Upper lobe of right lung (tissue), 1 donor: ENCODE measurements at places on chromosomes 3 and 15.

- no peak for DNase-seq
Measured at GRCh38 chr15:64634576-64635498, 140.6 kb downstream of the RBPMS2 start.

DNA sequence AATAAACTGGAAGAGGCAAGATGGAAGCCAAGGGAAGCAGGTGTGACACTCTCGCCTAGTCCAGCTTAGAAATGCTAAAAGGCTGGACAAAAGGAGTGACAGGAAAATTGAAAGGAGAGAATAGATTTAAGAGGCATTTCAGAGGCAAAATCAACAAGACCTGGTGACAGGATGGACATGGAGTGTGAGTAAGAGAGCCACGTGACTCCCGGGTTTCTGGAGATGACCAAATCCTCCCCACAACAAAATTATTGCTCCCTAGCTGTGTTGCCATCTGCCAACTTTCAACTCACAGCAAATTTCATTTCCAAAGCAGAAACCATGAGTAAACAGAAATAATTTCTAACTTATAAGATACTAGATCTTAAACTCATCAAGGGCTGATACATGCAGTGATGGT lies 52.6 kb downstream of the MTHFS start:
- no peak for DNase-seq

GRCh38 chr3:129890125-129890524 lies 3.4 kb downstream of the TMCC1 start:
- DNase-seq, result no peak

DNA sequence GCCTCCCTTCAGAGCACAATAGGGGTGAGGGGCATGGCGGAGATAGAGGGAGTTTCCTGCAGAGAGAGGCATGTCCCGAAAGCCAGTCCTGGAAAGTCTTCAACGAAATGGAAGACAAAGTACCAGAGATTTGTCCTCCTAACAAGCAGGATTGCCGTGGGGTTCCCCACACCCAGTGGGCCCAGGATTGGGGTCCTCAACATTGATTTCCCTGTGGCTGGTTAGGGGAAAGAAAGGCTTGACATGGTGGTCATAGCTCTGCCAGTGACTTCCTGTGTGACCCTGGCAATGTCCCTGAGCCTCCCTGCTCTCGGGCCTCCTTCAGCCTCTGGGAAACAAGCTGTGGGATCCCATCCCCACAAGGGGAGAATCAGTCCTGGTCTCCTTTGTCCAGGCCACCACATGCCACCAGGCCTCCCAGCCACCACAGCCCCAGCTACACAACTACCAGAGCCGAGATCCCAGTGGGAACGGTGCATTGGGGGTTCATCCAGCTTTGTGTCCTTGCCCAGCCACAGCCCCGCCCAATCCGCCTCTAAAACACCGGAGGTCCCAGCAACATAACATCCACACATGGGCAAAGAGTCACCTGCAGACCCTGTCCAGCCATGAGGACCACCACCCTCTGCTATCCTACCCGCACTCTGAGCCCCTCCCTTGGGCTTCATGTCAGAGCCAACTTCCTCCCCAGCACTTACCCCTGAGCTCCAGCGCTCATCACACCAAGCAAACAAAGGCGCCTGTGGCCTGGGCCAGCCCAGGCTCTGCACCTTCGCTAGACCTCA lies 63.0 kb downstream of the ADAMTS17 start:
- no peak for DNase-seq

GRCh38 chr3:132318451-132318850 lies 1.2 kb downstream of the ACP3 start:
- no peak for DNase-seq

- DNase-seq, result peak; percentile 94
Measured at GRCh38 chr3:25782938-25783660, at the start of gene NGLY1. Gene NGLY1, minus strand, starts transcription at chr3:25783443. Its CDS starts 53 bp downstream, at chr3:25783390.

DNA sequence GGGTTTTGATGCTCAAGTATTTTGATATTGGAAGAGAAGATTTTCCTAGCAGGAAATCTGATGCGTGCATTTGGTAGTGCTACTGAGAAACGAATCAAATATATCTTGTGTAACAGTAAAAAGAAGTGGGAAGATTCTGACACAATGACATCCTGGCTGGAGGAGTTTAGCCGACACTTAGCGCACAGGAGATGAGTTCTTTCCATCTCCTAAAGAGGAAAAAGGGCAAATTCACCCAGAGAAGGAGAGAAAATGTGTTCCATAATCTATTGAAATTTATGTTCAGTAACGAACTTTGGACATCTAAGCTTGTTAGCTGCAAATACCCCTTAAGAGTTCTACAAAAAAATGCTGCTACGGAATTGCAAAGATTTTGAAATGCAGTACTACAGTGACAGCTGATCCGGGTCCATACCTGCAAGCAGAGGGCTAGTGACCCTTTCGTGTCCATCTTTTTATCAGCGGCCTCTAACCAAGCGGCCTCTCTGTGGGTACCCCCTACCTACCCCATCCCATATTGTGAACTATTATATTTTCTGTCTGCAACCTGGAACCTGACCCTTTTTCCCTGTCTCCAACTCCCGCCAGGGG lies 971 bp downstream of the CPOX start:
- DNase-seq, result no peak

GRCh38 chr15:60589728-60590127 lies 110.8 kb upstream of the ICE2 start:
- no peak for DNase-seq

GRCh38 chr15:40353697-40354096 lies 2.9 kb downstream of the PHGR1 start:
- DNase-seq, result no peak

GRCh38 chr3:9630550-9631139 lies 18.7 kb upstream of the MTMR14 start:
- DNase-seq, result no peak

DNA sequence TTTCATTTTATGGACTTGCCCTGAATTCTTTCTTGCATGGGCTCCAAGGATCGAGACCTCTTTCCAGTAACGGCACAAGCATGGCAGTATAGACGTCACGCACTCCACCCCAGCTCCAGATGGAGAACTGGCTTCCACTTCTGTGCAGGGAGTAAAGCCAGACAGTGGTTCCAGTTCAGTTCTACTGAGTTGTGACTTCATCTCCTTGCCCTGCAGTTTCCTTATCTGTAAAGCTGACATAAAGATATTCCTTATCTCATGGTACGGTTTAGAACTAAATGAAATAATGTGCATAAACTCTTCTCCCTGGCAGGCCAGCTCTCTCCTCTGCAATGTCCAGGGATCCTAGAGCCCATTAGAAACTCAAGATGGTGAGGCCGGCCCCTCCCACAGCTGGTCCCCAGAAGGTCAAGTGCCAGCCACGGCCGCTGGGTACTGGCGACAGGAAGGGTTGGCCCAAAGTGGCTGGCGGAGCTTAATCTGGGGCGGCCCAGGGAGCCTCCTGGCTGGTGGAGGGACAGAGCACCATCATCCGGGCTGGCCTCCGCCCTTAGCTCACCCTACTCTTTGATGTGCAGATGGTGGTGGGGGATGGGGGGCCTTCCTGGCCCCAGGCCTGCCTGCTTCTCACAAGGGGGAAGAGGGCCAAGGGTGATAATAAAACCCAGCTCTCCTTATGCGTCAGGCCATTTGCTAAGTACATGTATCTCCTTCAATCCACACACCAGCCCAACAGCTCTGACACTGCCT lies 7.2 kb downstream of the MESP2 start:
- no peak for DNase-seq

DNA sequence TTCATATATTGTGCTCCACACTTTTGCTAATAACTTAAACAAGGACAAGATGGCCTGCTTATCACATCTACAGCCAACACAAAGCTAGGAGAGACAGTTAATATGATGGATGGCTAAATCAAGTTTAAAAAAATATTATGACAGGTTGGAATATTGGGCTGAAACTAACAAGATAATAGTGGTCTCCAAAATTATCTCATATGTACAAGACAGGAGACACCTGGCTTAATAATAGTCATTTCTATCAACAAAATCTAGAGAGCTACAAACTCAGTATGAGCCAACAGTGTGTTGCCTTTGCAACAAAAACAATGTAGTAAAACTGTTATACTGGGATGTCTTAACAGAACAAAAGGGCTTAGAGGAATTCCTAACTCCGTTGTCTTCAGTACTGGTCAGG lies 317.1 kb upstream of the COL8A1 start:
- no peak for DNase-seq

- DNase-seq, result no peak
Measured at GRCh38 chr3:169324452-169324785, 339.1 kb downstream of the MECOM start.

DNA sequence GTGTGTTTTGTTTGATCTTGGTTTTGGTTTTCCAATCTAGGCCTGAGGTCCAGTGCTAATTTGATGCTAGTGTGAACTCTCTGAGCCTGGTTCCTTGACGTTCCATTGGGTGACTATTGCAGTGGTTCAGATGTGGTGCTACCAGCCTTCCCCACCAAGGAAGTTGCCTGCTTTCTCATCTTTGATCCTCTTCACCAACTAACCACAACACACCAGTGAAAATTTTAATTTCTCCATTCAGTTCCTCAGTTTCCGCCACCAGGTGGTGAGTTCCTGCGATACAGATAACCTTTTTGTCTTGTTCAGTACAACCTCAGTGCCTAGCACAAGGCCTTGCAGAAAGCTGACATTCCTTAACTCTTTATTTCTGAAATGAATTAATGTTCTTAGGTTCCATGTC lies 337.4 kb upstream of the TPRG1 start:
- DNase-seq, result no peak

DNA sequence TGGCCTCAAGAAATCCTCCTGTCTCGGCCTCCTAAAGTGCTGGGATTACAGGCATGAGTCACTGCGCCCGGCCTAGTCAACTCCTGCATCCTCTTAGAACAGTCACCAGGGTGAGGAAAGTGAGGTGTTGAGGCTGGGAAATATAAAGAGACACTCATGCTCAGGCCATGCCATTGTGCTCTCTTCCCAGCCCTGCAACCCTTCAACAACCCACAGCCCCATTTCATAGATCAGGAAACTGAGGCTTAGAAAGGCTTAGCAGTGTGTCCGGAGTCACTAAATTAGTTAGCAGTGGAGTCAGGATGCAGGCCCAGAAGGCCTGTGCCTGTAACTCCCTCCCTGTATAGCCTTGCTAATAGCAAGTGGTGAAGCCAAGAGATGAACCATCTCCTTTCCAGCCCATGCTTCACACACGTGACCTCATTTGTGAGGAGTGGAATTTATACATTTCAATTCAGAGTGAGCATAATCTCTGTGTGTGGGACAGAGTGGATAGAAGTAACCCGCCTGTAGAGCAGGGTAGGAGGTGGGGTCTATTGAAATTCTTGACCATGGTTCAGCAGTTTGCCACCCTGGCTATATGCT lies 51.7 kb upstream of the USP3 start:
- no peak for DNase-seq

GRCh38 chr3:143168855-143169192 lies 49.3 kb downstream of the CHST2 start:
- DNase-seq, result no peak

DNA sequence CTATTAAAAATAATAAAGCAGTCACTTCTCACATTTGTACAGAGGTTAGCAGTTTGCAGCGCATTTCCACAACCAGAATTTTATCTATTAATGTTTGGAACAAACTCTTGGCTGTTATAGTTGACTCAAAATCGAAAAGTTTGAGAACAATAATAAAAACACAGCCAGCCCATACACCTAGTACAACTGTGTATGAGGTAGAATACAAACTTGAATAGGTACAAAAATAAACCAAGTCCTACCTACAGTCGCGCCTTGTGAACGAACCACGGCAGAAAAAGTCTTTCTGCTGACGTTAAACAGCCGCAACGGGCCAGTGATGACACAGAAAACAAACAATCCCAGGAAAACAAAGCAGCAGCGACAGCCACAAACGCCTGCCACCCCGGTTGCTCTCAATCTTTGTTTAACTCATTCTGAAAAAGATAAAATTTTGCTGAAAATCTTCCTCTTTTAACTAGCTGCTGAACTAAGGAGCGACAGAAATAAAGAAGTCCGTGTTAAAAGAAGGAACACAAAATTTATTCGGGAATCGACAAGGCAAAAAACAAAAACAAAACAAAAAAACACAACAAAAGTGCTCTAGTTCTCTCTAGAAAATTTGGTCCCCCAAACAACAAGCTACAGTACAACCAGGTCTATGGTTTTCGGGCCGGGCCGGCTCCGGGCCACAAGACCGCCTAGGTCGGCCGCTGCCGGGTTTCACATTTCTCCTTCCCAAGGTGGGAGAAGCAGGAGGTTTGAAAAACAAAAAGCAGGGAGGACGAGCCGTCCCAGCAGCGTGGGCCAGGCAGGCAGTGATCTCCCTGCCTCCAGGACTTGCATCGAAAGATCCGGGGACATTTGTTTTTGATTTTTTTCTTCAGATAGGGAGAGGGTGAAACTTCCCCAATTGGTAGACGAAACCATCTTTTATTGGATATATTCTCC lies 2.9 kb downstream of the FOXL2 start:
- DNase-seq, result no peak

DNA sequence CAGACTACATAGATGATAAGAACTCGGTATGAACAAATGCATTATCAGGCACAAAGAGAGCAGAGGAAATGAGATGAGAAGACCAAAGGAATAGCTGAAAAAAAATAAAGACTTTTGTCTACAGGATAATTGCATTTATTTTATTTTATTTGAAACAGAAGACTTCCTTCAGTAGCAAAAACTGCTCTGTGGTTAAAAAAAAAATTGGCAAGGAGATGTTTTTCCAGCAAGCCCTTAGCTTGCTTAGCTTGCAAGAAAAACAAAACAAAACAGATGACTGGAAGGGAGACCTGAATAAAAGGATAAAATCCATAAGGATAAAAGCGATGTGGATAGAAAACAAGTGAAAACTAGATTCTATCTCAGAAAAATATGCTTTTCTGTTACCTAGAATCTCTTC lies 9.1 kb upstream of the PPM1L start:
- DNase-seq, result no peak

- DNase-seq, result no peak
Measured at GRCh38 chr3:53518495-53518981, 24.1 kb downstream of the CACNA1D start.

- no peak for DNase-seq
Measured at GRCh38 chr3:71450162-71450561, 133.4 kb downstream of the FOXP1 start.

GRCh38 chr15:60652870-60653269 lies 173.9 kb upstream of the ICE2 start:
- no peak for DNase-seq

- DNase-seq, result no peak
Measured at GRCh38 chr15:95929232-95929846, 401.2 kb upstream of the NR2F2 start.

- no peak for DNase-seq
Measured at GRCh38 chr15:83694015-83694414, 40.1 kb downstream of the ADAMTSL3 start.

DNA sequence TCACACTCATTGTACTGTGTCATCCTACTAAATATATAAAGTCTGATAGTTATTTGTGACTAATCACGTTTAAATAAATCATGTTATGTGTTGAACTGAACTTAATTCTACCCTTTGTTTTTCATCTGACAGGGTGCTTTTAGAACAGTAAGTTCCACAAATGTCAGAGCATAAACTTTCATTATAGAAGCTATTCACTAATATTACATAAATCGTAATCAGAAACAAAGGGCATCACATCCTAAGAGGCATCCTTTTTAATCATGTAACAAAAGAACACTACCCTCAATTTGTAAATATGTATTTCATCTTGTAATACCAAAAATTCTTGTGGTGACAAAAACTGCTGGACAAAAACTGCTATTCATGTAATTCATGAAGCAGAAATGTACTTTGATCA lies 50.8 kb downstream of the KCNH8 start:
- no peak for DNase-seq
